ENCODE measurements at places on chromosomes 3 and 15.

DNA sequence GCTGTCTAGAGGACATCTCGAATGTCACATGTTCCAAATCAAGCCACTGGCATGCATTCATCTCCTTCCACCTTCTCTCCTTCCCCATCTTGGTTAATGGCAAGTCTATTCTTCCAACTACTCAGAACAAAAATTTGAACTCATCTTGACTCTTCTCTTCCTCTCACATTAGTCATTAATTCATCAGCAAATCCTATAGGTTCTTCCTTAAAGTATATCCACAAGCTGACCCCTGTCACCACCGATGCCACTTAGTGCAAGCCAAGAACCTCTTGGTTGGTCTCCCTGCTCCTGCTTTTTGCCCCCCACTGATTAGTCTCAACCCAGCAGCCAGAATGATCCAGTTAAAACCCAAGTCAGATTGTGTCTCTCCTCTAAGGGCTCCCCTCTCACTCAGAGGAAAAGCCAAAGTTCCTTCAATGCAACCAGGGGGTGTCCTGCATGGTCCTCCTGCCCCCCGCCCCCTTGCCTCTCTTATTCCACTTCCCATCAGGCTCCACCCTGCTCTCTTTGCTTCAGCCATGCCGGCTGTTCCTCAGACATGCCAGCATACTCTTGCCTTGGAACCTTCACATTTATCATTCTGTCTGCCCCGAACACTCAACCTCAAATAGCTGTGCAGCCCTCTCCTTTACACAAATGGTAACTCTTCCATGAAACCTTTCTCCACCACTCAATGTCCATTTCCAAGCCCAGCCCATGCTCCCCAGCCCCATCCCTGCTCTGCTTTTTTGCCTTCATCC lies 1.0 kb upstream of the GALNT15 start:
- DNase-seq: no peak

GRCh38 chr15:66774001-66774814 lies 72.2 kb downstream of the SMAD6 start:
- DNase-seq: peak; percentile 93

- no peak for DNase-seq
Observed at GRCh38 chr3:150410311-150411105, 2.4 kb downstream of the TSC22D2 start.

DNA sequence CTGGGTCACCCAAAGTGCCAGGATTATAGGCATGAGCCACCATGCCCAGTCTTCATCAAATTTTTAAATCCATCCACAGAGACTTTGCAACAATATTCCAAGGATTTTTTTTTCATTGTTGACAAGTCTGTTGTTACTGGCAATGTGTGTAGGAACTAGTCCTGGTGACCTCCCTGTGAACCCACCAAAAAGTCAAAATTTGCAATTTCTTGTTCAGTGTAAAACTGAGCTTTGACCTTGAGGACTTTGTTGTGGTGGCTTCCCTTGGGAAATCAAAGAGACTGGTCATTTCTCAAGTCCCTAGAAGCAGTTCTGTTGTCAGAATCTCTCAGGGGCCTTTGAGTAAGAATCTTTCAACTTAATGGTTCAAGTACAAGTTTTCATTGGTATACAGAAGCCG lies 36.9 kb upstream of the COL8A1 start:
- no peak for DNase-seq

- no peak for DNase-seq
Observed at GRCh38 chr3:5026046-5026362, 46.8 kb downstream of the BHLHE40 start.

DNA sequence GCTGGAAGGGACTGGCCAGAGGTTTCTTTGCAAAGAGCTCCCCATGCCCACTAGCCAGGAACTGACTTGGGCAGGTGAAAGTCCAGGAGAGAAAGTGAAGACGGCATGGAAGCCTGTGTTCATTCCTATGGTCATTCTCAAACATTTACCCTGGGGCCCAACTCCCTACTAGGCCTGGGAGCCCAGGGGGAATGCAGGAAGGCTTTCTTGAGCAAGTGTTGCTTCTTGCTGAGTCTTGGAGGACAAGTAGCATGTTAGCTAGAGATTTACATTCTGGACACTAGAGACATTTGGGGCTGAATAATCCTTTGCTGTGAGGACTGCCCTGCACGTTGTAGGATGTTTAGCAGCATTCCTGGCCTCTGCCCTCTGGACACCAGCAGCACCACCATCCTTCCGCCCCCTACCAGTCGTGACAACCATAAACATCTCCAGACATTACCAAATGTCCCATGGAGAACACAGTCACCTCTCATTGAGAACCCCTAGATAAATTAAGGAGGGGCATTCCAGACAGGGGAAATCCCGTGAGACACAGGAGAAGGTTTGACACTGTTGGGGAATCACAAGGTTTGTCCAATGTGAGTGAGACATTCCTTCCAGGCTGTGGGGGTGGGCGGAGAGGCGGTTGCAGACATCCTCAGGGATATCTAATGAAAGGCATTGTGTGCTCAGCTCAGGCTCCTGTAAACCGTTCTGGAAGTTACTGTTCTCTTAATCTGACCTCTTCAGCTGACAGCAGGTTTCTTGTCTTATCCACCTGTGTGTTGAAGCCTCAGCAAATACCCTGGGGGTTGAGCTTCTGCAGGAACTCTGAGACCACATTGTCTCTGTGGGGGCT lies 236.2 kb downstream of the TLE3 start:
- no peak for DNase-seq
